ENCODE measurements at places on chromosomes 1 and 21. TPM values are rescaled to one million over a fixed set of nuclear protein-coding genes. Genes with fewer than 3 reads are reported as not detected.

DNA sequence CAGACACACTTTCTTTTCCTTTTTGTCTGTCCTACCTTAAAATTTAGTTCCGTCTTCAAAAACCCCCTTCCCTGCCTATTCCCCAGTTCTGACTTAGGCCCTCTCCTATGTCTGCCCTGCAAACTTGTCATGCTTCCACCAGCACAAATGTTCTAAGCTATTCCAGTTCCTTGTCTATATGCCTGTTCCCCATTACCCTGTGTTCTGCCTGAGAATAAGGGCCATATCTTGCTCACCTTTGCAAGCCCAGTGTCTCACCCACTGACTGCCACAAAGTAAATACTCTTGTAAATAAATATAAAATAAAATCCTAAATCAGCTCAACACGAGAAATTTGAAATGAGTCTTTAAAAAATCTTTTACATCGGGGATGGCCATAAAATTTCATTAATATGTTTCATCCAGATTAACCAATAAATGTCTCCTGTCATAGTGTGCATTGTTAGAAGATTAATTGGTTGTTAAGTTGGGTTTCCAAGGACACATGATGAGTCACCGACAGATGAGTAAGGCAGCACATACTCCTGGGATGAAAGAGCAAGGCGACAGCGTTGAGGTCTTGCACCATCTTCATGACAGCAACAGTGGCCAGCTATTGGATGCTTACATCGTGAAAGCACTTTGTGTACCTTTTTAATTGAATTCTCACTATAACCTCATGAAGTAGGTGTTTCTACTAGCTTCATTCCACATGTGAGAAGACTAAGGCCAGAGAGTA is 92.6 kb upstream of the NGF start:
- H3K27ac ChIP-seq = no peak overlapping the region
- no peaks in the 10 kb centered on the region for H3K27me3 ChIP-seq
- H3K4me3 ChIP-seq = no peak overlapping the region

- H3K4me3 ChIP-seq = no peak overlapping the region
- no peak overlapping the region for H3K27ac ChIP-seq
- DNase-seq = no peak
- H3K4me1 ChIP-seq = no peaks in the 10 kb centered on the region
- H3K27me3 ChIP-seq = no peaks in the 10 kb centered on the region
Measured at GRCh38 chr1:6303397-6304012, 42.6 kb upstream of the GPR153 start.

GRCh38 chr1:200846398-200846797 is 26.4 kb upstream of the GPR25 start:
- H3K36me3 ChIP-seq = peaks cover 46% of the 10 kb centered on the region

DNA sequence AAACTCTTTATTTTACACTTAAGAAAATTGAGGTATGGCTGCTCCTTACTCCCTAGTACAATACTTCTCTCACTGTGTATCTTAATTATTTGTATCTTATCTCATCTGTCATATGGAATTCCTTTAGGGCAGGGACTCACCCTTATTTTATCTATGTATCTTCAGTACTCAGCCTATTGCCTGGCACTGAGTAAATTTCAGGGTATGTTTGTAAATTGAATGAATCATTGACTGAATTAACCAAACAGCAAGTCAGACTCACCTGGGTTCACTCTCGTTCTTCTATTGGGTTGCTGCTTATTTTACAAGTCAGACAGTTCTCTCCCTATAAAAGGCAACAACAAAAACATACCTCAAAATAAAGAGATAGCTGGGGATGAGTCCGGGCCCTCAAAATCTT is 63.8 kb downstream of the LAMC1 start:
- H3K36me3 ChIP-seq = no peaks in the 10 kb centered on the region
- no peak for DNase-seq
- no peak overlapping the region for H3K27ac ChIP-seq
- H3K4me1 ChIP-seq = peaks cover 37% of the 10 kb centered on the region
- no peaks in the 10 kb centered on the region for H3K27me3 ChIP-seq

- H3K27me3 ChIP-seq = no peaks in the 10 kb centered on the region
- H3K27ac ChIP-seq = peak within 1 kb of the TSS; percentile 97
- no peaks in the 10 kb centered on the region for H3K36me3 ChIP-seq
- H3K4me1 ChIP-seq = peaks cover 44% of the 10 kb centered on the region
- DNase-seq = peak; percentile 96
Measured at GRCh38 chr1:23168445-23169194, at the start of gene LUZP1. TSS of gene LUZP1 (minus strand) at chr1:23168856.

GRCh38 chr1:156004843-156005584 is 15.7 kb downstream of the SSR2 start:
- no peaks in the 10 kb centered on the region for H3K27me3 ChIP-seq
- DNase-seq = no peak
- H3K27ac ChIP-seq = no peak overlapping the region
- peaks cover 18% of the 10 kb centered on the region for H3K36me3 ChIP-seq
- no peaks in the 10 kb centered on the region for H3K4me1 ChIP-seq
- no peak overlapping the region for H3K4me3 ChIP-seq

- H3K4me3 ChIP-seq = no peak overlapping the region
- H3K27ac ChIP-seq = no peak overlapping the region
- H3K4me1 ChIP-seq = no peaks in the 10 kb centered on the region
- DNase-seq = no peak
Measured at GRCh38 chr1:230394134-230394533, 32.0 kb downstream of the PGBD5 start.

The DMBX1 gene
- not detected for total RNA-seq

The PTPN22 gene
- 2.0 TPM for total RNA-seq
